ENCODE measurements at places on chromosomes 13 and 19.
A peak's percentile ranks its signal among the peaks of the same experiment; 100 is the strongest.

DNA sequence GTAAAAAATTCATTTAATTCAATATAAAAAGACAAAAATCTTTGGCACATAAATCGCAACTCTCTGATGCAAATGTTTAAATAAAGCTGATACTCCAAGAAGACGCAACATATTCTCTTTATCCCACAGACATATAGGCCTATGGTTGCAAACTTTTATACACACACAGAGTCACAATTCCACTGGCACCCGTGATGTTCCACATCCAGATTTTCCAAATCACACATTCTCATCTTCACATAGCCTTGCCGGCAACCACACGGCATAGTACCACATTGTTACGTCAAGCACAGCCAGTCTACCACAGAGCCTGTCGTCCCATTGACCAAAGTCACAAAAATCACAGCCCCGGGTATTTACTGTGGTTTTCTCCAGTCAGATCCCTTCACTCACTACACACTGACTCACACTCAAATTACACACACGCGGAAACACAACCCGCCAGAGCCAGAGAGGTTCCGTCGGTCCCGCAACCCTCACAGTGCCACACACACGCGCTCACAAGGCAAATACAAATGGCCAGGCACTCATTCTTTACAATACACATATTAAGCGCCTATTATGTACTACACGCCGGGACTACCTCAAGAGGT lies 546 bp upstream of the ZNF546 start:
- no peaks in the 10 kb centered on the region for H3K27me3 ChIP-seq
- H3K4me3 ChIP-seq = peak overlapping the region; percentile 71
- H3K36me3 ChIP-seq = no peaks in the 10 kb centered on the region
- H3K4me1 ChIP-seq = peaks cover 24% of the 10 kb centered on the region

DNA sequence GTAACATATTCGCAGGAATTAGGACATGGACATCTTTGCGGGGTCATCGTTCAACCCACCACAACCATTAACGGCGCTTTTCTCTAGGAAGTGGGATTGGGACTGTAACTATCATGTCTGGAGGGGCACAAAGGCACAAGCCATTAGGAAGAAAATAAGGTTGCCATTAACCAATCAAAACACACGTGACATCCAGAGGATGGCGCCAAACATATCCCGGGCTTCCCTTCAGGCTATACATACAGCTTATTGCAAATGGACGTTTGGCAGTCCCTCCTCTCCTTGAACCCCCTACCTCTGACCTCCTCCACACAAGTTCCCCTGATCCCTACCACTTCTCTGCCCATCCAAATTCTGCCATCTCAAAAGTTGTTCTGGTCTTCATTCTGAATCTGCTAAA lies 26.6 kb upstream of the GSX1 start:
- H3K27ac ChIP-seq = no peak overlapping the region
- no peak overlapping the region for H3K4me3 ChIP-seq
- no peak for DNase-seq

GRCh38 chr13:91381371-91381770 lies 17.1 kb upstream of the GPC5 start:
- no peaks in the 10 kb centered on the region for H3K36me3 ChIP-seq
- H3K27ac ChIP-seq = no peak overlapping the region
- no peaks in the 10 kb centered on the region for H3K4me1 ChIP-seq
- no peak overlapping the region for H3K4me3 ChIP-seq

- H3K36me3 ChIP-seq = no peaks in the 10 kb centered on the region
- no peaks in the 10 kb centered on the region for H3K27me3 ChIP-seq
- no peak overlapping the region for H3K4me3 ChIP-seq
- H3K4me1 ChIP-seq = peaks cover 6% of the 10 kb centered on the region
- H3K27ac ChIP-seq = no peak overlapping the region
These were observed 284.3 kb downstream of the FOXO1 start for GRCh38 chr13:40381935-40382764.

DNA sequence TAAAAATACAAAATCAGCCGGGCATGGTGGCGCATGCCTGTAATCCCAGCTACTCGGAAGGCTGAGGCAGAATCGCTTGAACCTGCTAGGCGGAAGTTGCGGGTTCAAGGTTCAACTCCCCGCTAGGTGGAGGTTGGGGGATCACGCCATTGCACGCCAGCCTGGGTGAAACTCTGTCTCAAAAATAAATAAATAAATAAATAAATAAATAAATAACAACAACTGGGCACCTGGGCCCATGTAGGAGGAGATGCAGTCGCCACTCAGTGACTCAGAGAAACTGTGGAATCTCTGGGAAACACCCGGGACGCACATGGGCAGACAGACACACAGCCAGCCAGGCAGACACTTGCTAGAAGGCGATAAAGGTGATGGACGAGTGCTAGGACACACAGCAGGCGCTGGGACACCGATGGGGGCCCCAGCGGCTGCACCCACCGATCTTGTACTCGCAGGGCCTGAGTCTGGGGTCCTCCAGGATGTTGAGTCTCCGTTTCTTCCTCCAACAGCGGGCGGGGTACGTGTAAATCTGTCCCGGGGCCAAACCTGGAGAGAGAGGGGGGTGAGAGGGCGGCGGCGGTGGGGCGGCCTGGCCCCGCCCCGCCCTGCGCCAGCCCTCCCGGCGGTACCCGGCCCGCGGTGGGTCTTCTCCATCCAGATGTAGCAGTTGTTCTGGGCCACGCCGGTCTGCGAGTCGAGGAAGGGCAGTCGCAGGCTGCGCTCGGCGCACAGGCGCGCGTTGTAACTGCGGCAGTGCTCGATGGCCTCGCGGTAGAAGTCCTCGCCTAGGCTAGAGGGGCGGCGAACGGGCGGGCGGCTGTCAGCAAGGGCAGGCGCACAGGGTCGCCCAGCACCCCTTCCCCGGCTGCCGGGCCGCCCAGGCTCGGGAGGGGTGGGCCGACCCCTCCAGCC lies 1.8 kb downstream of the DPF1 start:
- DNase-seq = no peak
- no peaks in the 10 kb centered on the region for H3K36me3 ChIP-seq
- H3K27me3 ChIP-seq = peaks cover 57% of the 10 kb centered on the region
- no peak overlapping the region for H3K27ac ChIP-seq
- no peak overlapping the region for H3K4me3 ChIP-seq

DNA sequence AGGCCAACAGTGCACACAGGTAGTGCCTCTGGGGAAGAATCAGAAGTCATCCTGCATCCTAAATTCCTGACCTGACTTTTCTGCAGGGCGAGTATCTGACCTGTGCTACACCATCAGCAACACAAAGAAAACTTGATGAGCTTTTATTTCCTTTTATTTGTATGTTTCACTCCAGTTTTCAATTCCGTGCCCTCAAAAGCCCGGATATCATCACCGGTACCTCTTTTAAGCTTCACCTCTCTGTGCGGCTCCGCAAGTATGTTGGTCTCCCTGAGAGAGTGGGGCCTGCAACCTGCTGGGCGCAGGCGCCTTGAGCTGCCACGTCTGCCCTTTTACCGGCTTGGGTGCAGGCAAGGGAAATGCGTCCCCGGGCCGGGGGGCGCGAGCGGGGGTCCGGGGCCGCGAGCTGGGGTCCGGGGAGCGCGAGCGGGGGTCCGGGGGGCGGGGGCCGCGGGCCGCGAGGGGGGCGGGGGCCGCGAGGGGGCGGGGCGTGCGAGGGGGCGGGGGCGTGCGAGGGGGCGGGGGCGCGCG lies 4.3 kb upstream of the DUXA start:
- peak overlapping the region; percentile 46 for H3K4me3 ChIP-seq
- DNase-seq = no peak
- H3K4me1 ChIP-seq = peaks cover 12% of the 10 kb centered on the region
- peaks cover 12% of the 10 kb centered on the region for H3K27me3 ChIP-seq
- no peaks in the 10 kb centered on the region for H3K36me3 ChIP-seq
- H3K27ac ChIP-seq = no peak overlapping the region

- no peak for DNase-seq
- H3K27me3 ChIP-seq = peaks cover 45% of the 10 kb centered on the region
- peaks cover 7% of the 10 kb centered on the region for H3K4me1 ChIP-seq
- no peaks in the 10 kb centered on the region for H3K36me3 ChIP-seq
These were observed 1.7 kb downstream of the CNMD start for GRCh38 chr13:52737965-52738364.

DNA sequence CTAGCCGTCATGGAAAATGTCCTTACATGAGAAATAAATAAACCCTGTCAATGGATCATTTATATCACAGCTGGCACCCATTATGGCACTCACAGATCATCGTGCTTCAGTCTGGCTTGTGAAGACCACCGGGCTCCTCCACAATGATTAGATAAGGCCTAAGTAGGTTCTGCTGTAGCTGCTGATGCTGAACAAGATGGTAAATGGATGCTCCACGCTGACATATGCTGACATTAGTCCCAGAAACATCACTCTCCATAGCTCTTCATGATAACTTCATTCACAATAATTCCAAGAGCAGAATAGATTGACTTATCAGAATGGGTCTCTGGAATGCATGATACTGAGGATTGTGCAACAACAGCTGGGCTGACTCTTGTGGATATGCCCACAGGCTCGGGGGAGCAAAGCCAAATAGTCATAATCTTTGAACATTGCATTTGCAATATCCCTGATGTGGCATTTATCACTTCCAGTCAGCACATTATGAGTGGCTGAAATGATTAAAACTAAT lies 63.8 kb upstream of the RXFP2 start:
- DNase-seq = no peak
- no peak overlapping the region for H3K27ac ChIP-seq
- H3K36me3 ChIP-seq = no peaks in the 10 kb centered on the region
- no peak overlapping the region for H3K4me3 ChIP-seq
- no peaks in the 10 kb centered on the region for H3K27me3 ChIP-seq

- H3K36me3 ChIP-seq = peaks cover 38% of the 10 kb centered on the region
- no peak overlapping the region for H3K4me3 ChIP-seq
- DNase-seq = no peak
- no peaks in the 10 kb centered on the region for H3K27me3 ChIP-seq
- H3K4me1 ChIP-seq = no peaks in the 10 kb centered on the region
These were observed 25.8 kb downstream of the PNPLA6 start for GRCh38 chr19:7561325-7561724.

DNA sequence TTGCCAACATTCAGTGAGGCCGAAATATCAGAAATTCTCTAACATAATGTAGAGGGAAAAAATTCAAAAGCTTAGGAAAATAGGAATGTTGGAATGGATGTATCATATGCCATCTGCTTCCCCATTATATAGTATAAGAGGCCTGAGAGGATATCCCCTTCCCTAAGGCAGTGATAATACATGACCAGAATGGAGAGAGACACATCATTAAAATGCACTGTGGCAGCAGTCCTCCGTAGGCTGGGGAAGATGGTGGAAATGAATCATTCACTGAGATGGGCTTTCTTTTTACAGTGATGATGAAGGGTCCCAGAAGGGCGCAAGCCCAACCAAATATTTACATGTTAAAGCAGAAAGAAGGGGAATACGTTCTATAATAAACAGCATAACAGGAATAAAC lies 799.1 kb upstream of the SPRY2 start:
- H3K36me3 ChIP-seq = no peaks in the 10 kb centered on the region
- H3K27ac ChIP-seq = no peak overlapping the region
- no peaks in the 10 kb centered on the region for H3K27me3 ChIP-seq
- H3K4me3 ChIP-seq = no peak overlapping the region

DNA sequence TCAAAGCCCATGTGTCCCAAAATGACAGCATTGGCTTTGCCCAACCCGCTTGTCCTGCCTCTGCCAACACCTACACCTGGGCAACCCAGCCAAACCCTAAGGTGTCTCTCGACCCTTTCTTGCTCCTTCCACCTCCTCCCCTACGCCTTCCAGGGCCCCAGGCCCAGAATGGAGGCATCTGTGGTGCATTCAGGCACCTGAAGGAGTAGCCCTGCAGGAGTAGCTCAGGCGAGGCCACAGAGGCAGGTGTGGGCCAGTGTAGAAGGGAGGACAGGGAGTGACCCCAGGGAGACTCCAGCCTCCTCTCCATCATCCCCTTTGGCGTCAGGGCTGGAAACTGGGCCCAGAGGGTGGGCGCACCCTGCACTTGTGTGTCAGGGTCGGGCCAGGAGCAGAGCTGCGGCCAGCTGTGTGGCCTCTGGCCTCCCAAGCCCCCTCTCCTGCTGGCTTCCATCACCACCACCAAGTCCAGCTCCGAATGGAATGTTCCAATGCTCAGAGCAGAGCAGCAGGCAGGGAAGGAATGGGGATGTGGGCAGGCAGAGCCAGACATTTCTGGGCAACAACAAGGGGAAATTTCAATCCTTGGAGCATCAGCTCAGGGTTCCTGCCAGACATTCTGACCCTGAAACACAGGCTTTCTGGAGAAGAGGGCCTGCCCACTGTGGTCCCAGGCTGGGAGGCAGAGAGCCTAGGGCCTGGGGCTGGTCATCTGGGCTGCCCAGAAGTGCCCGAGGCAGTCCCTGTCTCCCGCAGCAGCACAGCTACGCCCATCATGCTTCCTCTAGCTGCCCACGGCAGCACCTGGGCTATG lies 16.4 kb downstream of the PLEKHF1 start:
- H3K4me1 ChIP-seq = peaks cover 73% of the 10 kb centered on the region
- no peak overlapping the region for H3K4me3 ChIP-seq
- H3K36me3 ChIP-seq = peaks cover 20% of the 10 kb centered on the region
- no peak for DNase-seq
- H3K27me3 ChIP-seq = no peaks in the 10 kb centered on the region
- H3K27ac ChIP-seq = no peak overlapping the region

- H3K4me3 ChIP-seq = no peak overlapping the region
- H3K27me3 ChIP-seq = peaks cover 21% of the 10 kb centered on the region
- DNase-seq = no peak
- H3K36me3 ChIP-seq = no peaks in the 10 kb centered on the region
- H3K27ac ChIP-seq = no peak overlapping the region
These were observed 113.3 kb downstream of the RAB20 start for GRCh38 chr13:110448230-110448629.

GRCh38 chr19:38049105-38049649 lies 142.2 kb downstream of the SIPA1L3 start:
- H3K4me3 ChIP-seq = peak overlapping the region; percentile 49
- no peaks in the 10 kb centered on the region for H3K27me3 ChIP-seq
- DNase-seq = peak; percentile 27
- no peaks in the 10 kb centered on the region for H3K36me3 ChIP-seq
- H3K27ac ChIP-seq = peak overlapping the region; percentile 83

DNA sequence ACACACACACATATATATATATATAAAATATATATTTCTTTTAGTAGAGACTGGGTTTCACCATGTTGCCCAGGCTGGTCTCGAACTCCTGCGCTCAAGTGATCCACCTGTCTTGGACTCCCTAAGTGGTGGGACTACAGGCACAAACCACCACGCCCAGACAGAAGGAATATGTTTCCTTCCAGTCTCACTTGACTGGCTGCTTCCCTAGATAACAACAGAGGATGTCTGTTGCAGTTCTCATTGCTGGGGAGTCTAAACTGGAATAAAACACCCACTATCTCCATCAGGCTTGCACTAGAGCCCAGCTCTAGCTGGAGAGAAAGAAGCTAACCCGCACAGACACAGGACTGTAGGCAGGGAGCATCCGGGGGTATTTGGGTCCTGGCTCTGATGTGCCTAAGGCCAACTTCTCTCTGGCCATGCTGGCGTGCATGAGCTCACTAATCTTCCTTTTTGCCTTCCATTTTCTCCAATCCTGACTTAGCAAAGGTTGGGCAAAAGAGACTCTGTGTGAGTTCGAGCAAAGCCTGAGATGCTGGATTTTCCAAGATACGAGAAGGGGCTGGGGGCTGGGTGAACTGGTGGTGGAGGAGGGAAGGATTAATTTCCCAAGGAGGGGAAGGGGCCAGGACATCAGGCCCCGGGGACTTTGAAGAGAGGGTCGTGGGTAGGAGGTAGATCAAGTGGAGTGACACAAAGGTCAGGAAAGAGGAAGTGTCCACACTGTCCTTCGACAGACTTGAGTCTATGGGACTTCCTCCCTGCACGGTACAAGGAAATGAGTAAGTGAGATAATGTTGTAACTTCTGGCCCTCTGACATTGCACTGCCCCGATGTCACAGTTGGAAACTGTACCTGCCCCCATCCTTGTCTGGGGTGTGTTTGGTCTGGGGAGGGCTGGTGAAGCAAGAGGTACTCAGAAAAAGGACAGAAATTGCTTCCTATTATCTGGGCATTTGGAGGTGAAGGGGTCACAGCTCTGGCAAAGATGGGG lies 22.5 kb upstream of the ALOX5AP start:
- H3K27ac ChIP-seq = no peak overlapping the region
- H3K4me3 ChIP-seq = no peak overlapping the region
- H3K36me3 ChIP-seq = no peaks in the 10 kb centered on the region
- H3K27me3 ChIP-seq = no peaks in the 10 kb centered on the region
- no peak for DNase-seq

All from CD4-positive, alpha-beta T cell (primary cell).